Stimulated activated CD4-positive, alpha-beta T cell treated with anti-CD3 and anti-CD28 coated beads, Interleukin-1b, Interleukin-23, amount 100 ng/mL, for 24 hours (primary cell): ENCODE measurements at places on chromosomes 5 and 9.

DNA sequence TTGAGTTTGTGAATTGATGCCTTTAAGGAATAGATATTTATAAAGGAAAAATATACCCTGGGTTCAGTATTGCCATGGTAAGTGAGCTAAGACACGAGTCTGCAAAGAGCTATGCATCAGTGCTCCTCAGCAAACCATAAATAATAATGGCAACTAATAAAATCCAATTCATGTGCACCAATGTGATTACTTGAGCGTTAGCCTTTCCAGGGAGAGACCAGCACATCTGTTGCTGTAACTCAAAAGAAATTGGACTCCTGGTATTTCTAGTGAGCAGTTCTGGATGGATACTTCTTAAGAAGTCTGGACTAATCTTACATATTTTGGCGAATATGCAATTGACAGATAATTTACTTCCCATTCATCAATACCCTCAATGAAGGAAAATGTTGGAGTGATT is 373.3 kb downstream of the ARHGEF28 start:
- no peak for DNase-seq

- no peak for DNase-seq
Measured at GRCh38 chr9:21837501-21837900, 35.1 kb downstream of the MTAP start.

GRCh38 chr5:87061046-87061445 is 206.6 kb upstream of the RASA1 start:
- DNase-seq: no peak

DNA sequence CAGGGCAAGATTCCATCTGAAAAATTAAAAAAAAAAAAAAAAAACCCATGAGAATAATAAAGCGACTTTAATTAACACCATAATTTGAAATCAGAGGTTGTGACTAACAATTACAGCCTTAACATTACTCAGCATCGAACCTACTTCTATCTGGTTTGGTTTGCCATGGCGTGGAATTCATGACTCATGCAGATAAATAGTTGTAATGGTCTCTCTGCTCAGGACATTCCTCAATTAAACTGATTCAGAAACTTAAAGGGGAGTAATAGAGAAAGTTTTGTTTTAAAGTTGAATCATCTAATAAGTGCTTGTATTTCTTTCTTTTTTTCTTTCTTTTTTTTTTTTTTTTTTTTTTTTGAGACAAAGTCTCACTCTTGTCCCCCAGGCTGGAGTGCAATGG is 135.5 kb downstream of the SPATA31D1 start:
- DNase-seq: no peak

GRCh38 chr9:137367506-137368430 is 55.2 kb downstream of the EXD3 start:
- no peak for DNase-seq

- DNase-seq: no peak
Measured at GRCh38 chr9:72278959-72279358, 86.0 kb downstream of the ZFAND5 start.

GRCh38 chr9:33459115-33459514 is 11.7 kb upstream of the AQP3 start:
- no peak for DNase-seq

- DNase-seq: no peak
Measured at GRCh38 chr5:177449140-177450061, 2.8 kb downstream of the PRR7 start.

DNA sequence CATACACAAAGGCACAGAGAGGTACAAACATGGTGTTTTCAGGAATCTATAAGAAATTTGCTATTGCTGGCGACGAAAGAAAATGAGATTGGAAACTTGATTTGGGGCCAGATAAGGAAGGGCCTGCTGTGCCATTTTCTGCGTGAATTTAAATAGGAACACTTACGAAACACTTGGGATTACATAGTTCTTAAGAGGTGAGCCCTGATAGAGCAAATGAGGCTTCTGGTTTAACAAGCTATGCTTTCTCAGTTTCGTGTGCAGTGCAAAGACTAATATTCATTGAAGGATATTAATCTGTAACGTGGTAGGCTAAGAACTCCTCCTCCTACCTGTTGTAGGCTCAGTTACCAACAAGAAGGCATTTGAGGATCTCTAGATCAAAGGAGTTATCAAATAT is 93.1 kb downstream of the CDK5RAP2 start:
- DNase-seq: no peak

- no peak for DNase-seq
Measured at GRCh38 chr5:29143266-29143665, 2050.2 kb upstream of the CDH6 start.

DNA sequence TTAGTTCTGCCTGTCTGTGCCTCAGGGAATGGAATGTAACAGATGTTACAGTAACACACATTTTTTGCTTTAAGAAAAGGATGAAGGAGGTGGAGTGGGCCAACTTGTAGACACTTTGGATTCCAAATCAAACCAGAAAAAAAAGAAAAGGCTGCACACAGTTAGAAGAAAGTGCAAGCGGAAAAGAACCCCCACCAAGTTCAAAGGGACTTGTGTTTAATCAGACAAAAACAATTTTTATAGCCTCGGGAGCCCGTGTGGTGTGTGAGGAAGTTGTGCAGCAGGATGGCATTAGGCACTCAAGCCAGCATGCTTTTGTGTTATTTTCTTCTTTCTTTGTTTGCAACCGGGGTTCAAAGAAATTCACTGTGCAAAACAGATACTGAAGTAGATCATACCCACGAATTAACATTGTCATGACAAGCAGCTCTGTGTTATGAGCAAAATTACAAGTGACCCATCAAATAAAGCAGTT is 189.5 kb downstream of the SEMA5A start:
- DNase-seq: no peak

GRCh38 chr5:179699616-179700237 is 960 bp downstream of the CANX start:
- DNase-seq: no peak

DNA sequence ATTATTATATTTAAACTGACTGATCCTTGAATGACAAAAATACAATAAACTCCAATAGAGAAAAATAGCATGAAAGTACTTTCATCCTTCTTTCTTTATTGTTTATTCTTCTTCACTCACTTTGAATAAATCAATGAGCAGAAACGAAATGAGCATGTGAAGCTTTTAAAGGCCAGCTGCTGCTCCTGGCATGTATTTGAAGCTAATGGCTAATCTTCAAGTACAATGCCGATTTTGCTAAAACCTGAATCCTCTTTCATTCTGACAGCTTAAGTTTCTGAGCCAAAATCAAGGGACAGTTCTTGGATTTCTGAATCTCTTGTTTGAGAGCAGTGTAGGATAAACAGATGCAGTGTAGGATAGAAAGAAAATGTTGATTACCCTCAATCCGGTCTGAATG is 237.3 kb downstream of the CDH10 start:
- no peak for DNase-seq
